ENCODE measurements at places on chromosomes 3 and 15.

- no peak for DNase-seq
Measured at GRCh38 chr3:99506-99905, 97.1 kb upstream of the CHL1 start.

DNA sequence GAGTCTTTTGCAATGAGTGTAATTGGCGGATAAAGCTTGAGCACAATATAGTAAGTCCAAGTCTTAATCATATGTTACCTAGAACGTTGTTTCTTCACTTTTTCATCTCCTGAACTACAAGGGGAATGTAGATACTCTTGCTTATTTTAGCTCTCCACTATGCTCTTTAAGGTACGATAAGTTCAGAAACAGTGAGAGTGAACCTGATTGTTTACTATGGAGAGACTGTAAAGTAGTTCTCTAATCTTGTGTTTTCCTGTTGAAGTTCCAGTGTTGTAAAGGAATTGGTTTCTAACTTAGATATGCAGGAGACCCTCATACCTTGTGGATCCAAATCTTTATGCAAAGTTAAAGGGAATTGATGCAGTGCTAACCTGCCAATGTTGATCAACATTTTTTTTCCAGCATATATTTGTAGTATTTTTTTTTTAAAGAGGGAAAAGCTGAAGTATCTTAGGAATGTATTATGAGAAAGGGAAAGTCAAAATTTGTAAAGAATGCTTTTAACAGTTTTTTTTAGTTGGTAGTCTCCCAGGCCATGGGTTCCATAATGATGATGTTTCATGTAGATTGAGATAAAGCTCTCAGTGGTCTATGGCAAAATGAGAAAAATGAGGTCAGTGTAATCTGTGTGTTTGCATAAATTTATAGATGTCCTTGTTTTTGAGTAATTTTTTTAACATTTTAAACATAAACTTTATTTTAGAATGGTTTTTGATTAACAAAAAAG, 14.9 kb downstream of the ATP11B start:
- no peak for DNase-seq

- peak; percentile 70 for DNase-seq
Measured at GRCh38 chr15:58331913-58332675, 99.7 kb upstream of the LIPC start.

- no peak for DNase-seq
Measured at GRCh38 chr15:49096090-49096750, 50.0 kb upstream of the SECISBP2L start.

- DNase-seq: no peak
Measured at GRCh38 chr15:58410353-58410752, 21.4 kb upstream of the LIPC start.

- DNase-seq: no peak
Measured at GRCh38 chr3:59997583-59997982, 947.8 kb upstream of the CFAP20DC start.

- DNase-seq: peak; percentile 80
Measured at GRCh38 chr3:123653221-123653682, 68.4 kb upstream of the HACD2 start.

DNA sequence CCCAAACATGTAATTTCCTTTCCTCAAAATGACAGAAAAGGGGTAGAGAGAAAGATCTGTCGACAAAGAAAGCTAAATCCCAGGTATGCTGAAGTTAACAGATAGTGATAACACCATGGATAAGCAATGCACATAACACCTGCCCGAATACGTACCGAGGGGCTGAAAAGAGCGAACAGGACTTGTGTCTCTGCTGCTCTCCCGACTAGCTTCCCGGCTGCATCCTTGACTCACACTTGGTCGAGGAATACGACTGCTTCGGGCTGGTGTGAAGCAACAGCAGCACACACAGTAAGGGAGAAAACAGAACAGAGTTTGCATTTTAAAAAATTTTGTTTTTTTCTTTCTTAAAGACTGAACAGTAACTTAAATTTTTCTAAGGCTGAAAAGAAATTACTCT, 136.4 kb downstream of the CLASP2 start:
- DNase-seq: no peak

DNA sequence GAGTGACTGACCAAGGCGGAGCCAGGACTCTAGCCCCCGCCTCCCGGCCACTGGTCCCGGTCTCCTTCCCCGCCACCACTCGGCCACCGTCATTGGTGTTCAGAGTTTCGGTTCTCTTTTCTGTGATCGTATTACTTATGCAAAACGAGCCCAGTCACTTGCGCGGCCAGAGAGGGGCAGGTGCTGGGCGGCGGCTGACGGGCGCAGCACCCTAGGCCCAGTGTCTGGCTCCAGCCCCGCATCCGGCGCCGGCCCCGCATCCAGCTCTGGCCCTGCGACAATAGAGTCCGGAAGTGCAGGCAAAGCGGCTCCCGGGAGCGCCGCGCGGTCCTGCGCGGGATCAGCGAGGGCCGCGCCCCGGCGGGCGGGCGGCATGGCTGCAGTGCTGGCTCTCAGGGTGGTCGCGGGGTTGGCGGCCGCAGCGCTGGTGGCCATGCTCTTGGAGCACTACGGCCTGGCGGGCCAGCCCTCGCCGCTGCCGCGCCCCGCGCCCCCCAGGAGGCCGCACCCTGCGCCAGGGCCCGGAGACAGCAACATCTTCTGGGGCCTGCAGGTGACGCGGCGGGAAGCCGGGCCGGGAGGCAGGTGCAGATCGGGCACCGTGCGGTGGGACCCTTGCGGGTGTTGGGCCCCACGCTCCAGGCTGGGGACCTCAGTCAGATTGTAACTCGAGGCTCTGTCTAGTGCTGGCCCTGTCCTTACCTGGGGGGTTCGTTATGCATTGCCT, at the start of gene TMEM62:
TSS of gene TMEM62 (plus strand) at position 157 of the 727 bp plus-strand sequence. CDS start at position 374, 217 bp downstream.
- DNase-seq: peak; percentile 81

DNA sequence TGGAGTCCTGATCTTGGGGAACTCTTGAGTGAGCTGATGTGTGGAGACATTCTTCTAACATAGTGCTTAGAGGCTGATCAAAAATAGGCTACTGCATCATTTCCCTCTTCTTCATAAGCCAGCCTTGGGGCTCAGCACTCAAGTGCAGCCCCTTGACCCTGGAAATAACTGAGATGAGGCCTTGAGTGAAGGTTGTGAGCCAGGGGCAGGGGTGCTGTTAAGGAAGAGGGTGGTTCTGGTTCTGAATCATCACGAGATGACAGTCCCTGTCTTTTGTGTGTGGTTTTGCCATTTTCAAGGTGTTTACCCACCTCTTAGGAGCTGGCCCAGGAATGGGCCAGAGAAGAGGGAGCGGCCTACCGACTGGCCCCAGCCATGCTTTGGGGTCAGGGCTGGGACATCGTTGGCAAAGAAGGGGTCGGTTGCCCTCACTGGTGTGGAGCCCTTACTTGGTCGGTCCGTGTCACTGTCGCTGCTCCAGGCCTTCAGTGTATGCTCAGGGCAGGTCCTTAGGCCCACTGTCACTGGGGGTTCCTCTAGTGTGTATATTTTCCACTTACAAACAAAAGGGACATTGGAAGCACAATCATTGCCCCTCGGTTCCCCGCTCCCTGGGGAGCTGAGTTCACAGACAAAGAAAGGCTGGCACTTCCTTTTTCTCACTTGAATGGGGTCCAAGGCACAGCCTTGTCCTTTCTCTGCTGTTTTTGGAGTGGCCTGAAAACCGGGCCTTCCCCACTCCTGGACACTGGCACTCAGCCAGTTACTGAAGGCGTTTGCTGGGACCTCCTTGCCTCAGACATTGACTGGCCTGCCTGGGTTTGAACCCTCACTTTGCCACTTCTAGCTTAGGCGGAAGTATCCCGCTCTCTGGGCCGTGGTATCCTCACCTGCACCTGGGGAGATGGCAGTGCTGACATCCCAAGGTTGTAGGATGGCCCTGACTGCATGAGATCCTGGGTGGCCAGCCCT, 46.6 kb downstream of the SLC6A6 start:
- no peak for DNase-seq

DNA sequence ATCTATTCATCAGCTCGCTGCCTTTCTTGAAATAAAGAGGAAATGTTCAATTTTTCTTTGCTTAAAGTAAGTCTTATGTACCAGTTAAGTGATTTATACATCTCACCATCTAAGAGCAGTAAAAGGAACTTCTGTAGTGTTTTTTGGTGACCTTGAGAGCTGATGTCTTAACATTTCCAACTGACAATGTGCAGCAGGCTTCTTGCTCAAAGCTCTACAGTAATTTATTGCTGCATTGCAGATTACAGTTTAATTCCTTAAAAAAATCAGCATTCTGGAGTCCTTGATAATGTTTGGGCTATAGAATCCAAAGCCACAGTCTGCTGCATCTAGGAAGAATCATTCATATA, 61.6 kb downstream of the DIPK2A start:
- DNase-seq: no peak

GRCh38 chr15:78242128-78242527, 7.8 kb upstream of the ACSBG1 start:
- DNase-seq: no peak

DNA sequence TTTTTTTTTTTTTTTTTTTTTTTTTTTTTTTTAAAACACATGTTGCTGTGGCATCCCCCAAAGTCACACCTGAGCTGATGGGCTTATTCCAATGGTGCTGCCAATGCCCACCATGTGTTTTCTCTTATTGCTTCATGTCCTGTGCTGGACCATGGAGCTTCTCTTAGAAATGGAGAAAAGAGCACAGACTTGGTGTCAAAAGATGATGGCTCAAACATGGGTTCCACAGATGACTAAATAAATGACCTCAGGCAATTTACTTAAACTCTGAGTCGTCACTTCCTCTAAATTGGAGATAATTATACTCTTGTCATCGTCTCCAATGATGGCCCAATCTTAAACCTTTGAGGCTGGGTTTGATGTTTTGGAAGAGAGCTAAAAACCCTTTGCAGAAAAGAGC, 28.1 kb downstream of the CHST2 start:
- DNase-seq: no peak

DNA sequence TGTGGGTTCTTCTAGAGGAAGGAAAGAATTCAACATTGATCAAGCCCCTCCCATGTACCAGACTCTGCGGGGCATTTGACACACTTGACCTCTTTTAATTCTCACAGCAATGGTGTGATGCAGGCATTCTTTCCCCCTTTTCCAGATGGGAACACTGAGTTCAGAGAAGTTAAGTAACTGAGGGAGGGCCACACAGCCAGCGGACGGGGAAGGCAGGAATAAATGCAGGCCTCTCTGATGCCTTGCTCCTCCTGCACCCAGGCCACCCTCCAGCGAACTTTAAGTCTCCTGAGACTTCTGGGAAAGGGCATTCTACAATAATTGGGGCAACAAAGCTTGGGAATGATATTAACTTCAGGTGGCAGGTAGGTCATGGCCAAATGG, 227.4 kb downstream of the UACA start:
- no peak for DNase-seq

GRCh38 chr15:98599909-98600691, 48.2 kb upstream of the IGF1R start:
- peak; percentile 19 for DNase-seq

- no peak for DNase-seq
Measured at GRCh38 chr3:411226-411625, 214.7 kb downstream of the CHL1 start.

- peak; percentile 22 for DNase-seq
Measured at GRCh38 chr15:34335176-34336032, 2.2 kb downstream of the SLC12A6 start.

- DNase-seq: no peak
Measured at GRCh38 chr15:31843426-31844055, 186.8 kb upstream of the CHRNA7 start.
